Common myeloid progenitor, CD34-positive (primary cell): ENCODE measurements at places on chromosomes 5 and 9.
A peak's percentile ranks its signal among the peaks of the same experiment; 100 is the strongest.

- DNase-seq, result no peak
Measured at GRCh38 chr5:100273846-100274580, 261.2 kb upstream of the FAM174A start.

DNA sequence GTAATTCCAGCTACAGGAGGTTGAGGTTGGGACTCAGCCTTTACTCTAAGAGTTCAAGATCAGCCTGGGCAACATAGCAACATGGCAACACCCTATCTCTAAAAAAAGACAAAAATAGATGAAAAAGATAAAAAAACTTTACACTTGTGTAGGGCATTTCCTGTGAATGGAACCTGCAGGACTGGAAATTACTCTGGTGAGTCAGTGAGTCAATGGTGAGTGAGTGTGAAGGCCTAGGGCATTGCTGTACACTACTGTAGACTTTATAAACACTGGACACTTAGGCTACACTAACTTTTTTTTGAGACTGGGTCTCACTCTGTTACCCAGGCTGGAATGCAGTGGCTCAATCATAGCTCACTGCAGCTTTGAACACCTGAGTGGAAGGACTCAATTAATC is 19.5 kb upstream of the ARSI start:
- no peak for DNase-seq

GRCh38 chr5:27241564-27242257 is 203.3 kb upstream of the CDH9 start:
- peak; percentile 96 for DNase-seq

DNA sequence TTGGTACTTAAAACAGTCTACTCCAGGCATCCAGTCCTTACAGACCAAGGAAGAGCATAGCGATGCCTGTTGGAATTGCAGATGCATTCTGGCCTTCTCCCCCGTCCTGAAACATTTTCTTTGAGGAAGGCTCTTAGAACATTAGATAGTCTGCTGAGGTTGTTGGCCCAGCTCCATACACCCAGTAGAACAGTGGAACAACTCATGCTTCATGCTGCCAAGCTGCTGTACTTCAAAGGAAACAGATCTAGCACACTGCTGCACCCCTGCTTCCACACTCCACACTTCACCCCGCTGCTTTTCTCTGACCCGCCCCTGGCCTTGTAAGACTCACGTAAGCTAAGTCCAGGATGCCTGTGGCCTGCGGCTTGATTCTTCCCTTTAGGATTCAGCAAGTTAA is 33.4 kb upstream of the NCS1 start:
- DNase-seq, result no peak

DNA sequence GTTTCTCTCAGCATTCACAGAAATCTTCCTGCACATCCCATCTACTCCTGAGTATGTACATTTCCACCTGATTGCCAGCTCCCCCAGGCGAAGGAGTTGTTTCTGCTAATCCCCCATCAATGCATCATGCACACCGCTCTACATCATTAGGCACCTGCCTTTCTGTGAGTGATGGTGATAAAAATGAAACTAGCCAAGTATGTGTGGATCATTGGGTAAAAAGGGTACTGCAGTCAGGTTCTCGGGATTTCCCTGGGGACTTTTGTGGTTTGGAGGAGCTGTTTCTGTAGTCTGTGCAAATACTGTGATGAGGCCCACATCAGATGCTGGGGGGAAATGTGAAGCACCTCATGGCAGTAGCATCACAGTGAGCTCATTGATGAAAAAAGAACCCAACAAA is 30.4 kb downstream of the CAMK4 start:
- no peak for DNase-seq

- no peak for DNase-seq
Measured at GRCh38 chr5:110013017-110013416, 323.3 kb downstream of the MAN2A1 start.

DNA sequence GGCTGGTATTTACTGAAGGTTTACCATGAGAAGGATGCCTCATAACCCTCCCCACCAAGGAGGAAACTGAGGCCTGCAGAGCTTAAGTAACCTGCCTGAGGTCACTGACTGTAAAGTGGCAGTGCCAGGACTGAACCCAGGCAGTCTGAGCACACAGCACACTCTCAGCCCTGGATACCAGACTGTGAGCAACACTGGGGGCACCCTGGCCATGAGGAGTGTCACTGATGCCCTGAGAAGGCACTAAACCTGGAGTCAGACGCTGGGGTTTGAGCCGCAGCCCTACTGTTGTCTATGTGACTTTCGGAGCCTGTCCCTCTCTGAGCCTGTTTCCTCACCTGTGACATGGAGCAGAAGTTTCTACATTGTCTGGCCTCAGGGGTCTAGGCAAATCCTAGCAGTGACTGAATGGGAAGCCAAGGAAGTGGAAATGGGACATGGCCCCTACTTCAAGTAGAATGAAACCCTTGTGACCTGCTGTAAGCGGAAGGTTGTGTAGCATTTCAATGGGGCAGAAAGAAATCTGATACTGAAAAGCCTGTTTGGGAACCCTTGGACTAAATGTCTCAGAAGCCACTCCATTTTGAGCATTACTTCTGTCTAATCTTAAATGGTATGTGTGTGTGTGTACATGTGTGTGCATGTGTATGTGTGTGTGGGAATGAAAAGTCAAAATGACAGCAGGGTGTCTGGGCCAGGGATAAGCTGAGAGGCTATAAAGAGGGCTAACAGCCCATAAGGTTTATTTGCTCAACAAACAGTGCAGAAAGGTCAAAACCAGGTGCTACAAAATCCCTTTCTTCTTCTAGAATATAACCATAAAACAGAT is 36.0 kb downstream of the B4GALT1 start:
- no peak for DNase-seq

DNA sequence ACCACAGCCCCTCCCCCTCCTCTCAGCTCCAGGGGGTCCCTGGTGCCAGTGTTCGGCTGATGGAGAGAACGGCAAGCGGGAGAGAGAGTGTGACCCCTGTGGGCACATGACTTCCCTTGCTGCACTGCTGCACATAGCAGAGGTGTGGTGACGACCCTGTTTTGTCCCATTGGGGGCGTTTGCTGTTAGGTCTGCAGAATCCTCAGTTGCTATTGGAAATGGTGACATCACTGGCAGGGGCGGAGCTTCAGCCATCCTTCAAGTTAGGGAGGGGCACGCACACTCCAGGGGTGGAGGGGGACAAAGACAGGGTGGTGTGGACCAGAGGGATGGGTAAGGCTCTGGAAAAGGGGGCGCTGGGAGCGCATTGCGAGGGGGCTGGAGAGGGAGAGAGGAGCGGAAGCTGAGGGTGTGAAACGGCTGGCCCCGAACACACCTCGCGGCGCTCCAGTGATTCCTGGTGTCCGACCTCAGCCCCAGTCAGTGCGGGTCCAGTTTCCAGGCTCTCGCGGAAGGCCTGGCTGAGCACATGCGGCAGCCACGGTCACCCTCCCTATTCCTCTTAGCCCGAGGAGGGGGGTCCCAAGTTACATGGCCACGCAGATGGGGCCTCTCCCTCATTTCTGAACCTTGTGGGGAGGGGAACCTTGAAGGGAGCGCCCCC is 764 bp upstream of the GRIN1 start:
- DNase-seq, result peak; percentile 56

- DNase-seq, result no peak
Measured at GRCh38 chr9:93452710-93453046, 703 bp downstream of the FAM120AOS start.

DNA sequence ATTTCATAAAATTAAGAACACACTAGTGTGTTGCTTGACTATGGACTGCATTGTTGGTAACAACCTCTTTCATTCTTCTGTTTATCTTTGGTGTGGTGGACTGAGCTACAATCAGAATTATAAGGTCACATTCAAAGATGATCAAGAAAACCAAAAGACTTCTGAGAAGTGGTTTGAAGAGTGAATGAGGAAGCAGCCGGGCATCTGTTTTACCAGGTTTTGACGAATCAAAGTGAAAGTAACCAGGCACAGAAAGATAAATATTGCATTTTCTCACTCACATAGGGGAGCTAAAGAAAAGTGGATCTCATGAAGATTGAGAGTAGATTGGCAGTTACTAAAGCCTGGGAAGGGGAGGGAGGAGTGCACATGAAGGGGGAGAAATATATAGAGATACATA is 589.1 kb downstream of the ZNF608 start:
- peak; percentile 42 for DNase-seq

- DNase-seq, result peak; percentile 45
Measured at GRCh38 chr9:75185585-75186170, 97.4 kb downstream of the OSTF1 start.

- no peak for DNase-seq
Measured at GRCh38 chr5:90056911-90057705, 352.4 kb downstream of the CETN3 start.

DNA sequence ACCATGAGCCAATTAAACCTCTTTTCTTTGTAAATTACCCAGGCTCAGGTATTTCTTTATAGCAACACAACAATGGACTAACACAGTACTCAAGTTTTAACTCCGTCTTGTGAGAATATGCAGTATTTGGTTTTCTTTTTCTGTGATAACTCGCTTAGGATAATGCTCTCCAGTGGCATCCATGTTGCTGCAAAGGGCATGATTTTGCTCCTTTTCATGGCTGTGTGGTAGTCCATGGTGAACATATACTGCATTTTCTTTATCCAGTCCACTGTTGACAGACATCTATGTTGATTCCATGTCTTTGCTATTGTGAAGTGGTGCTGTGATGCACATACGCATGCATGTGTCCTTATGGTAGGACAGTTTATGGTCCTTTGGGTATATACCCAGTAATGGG is 10.9 kb downstream of the VPS13A start:
- DNase-seq, result no peak

DNA sequence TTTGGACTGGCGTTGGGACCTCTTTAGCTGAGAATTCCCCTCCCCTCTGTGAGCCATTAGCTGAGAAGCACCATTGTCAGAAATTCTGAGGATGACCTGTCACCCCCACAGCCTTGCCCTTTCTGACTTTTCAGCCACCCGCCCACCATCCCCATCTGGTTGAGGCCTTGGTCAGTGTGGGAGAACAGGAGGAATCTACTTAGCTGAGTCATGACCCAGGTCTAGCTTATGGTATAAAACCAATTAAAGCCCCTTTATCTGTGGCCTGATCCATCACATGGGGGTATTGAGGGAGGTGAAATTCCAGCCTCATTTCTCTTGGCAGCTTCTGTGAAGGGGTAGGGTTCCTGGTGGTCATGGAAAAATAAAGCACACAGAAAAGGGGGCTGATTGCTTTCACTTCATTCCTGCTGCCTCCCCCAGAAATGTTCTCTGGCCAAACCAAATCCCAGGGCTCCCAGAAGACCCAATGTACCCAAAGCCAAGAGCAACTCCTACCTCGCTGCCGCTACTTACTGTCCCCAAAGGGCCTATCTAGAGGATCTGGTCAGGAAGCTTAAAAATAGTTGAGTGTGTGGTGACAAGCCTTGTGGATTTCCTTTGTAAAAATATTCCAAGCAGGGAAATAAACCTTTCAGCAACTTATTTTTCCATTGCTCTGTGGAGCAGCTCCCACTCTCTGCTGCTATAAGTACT is 174.8 kb upstream of the TNC start:
- DNase-seq, result no peak

DNA sequence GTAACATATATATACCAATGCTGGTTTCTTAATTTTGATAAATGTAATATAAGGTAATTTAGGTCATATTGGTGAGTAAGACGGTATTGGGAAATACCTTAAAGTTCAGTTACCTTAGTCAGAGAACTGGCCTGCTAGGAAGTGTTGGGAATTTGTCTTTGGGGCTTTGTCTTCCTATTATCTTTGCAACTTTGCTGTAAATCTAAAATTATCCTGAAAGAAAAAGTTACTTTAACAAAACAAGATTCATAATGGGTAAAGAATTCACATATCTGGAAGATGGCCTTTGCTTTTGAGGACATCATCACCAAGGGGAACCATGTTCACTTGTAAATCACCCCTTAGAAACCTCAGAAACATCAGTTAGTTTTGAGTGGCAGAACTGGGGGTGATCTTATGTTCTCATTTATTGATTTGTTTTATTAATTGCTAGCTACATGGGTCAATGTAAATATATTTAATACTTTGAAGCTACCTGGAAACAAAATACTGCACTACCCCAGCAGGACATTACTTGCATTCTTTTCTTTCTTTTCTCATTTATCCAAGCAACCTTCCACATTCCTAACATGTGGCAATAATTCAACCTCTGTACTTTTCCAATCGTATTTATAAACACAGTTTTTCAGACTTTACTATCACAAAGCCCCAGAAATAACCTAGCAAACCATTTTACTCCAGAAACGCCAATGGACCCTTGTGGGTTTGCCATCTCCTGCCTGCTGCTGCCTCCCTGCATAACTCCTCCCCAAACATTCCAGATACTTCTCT is 41.4 kb downstream of the GLIS3 start:
- DNase-seq, result no peak

- DNase-seq, result no peak
Measured at GRCh38 chr5:103013933-103014552, 105.9 kb downstream of the GIN1 start.

DNA sequence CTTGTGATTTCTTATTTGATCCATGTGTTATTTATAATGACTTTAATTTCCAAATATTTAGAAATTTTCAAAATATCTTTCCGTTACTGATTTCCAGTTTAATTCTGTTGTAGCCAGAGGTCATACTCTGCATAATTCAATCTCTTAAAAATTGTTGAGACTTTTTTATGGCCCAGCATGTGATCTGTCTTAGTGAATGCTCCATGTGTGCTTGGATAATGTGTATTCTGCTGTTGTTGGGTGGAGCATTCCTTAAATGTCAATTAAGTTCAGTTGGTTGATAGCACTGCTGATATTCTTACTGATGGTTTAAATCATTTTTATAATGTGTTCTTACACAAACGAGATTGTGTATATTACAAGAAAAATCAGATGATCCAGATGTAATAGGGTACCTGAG is 180.8 kb downstream of the RGS3 start:
- DNase-seq, result no peak

GRCh38 chr9:7780261-7780988 is 19.2 kb downstream of the DMAC1 start:
- no peak for DNase-seq

GRCh38 chr5:89981878-89982773 is 427.4 kb downstream of the CETN3 start:
- DNase-seq, result no peak

DNA sequence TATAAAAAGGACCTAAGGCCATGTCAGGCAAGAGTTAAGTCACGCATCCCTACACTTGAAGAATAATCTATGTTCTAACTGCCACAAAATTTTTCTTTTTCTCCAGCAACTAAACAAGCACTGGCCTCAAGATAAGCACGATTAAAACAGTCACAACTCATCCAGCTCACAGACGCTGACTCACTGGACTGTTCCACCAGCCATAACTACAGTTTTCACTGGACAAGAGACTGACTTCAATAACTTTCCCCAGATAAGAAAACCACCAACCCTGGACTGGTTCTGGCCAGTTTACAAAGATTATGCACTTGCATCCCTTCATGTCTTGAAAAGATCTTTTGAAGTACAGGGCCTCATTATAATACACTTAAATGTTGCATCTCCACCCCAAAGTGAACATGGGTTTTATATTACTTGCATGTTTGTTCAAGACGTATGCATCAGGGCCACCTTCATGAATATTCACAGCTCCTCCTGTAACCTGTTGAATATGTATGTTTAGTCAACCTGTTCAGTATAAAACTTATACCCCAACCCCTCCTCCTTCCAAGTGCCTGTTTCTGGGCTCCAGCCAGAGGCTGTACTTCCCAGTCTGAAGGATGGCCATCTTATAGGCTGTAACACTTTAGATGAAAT is 129.3 kb upstream of the EPB41L4A start:
- DNase-seq, result peak; percentile 88

GRCh38 chr5:113202746-113203716 is 226.4 kb downstream of the DCP2 start:
- no peak for DNase-seq
